ENCODE measurements at places on chromosomes 13 and 19.

DNA sequence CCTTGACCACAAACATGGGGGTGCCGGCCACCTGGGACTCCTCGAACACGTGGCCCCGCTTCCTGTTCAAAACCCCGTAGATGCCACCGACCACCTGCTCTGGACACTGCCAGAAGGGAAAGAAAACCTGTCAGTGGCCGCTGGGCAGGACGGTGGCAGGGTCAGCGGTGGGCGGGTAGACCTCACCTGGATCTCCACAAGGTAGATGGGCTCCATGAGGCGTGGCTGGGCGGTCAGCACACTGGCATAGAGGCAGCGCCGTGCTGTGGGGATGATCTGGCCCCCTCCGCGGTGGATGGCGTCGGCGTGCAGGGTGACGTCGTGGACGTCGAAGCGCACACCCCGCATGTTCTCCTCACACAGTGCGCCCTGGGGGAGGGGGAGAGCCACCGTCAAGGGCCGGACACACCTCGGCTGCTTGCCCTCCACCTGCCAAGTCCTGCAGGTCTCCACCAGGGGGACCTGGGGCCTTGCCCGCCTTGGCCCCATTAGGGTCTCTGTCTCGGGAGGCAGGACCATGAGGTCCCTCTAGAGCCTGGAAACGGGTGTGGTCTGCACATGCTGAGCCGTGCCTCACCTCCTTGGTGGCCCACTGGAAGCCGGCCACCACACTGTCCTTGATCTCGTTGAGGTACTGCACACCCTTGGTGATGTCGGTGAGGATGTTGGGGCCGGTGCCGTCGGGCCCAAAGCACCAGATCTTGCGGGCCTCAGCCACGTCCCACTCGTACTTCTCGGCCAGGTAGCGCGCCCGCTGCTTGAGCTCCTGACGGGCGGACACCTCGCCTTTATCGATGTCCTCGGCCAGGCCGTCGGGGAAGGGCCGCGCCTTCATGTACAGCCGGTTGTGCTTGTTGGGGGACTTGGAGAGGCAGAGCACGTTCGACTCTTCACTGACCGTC is 6.6 kb upstream of the DAPK3 start:
- DNase-seq = no peak

- peak; percentile 89 for DNase-seq
Measured at GRCh38 chr13:100954430-100955305, 280.1 kb upstream of the TMTC4 start.

DNA sequence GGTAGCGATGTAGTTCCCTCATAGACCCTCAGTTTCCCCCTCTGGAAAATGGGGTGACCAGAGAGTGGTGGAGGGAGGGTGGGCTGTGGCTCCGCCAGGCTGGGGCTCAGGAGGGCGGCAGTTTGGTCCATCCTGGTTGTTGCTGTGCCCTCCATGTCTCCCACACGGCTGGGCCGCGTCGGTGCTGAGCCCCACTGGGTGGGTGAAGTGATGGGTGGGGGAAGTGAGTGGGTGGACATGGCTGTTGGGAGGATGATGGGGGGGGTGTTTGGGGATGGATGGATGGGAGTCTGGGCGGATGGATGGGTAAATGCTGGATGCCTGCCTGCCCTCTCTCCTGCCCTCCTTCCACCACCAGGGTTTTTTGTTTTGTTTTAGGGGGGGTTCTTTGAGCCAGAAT is 16.6 kb upstream of the EHD2 start:
- no peak for DNase-seq

- DNase-seq = peak; percentile 11
Measured at GRCh38 chr13:49563516-49563915, 21.8 kb downstream of the RCBTB1 start.

GRCh38 chr13:34344816-34345215 is 526.9 kb downstream of the RFC3 start:
- no peak for DNase-seq

- peak; percentile 0 for DNase-seq
Measured at GRCh38 chr13:33441015-33441414, 155.5 kb upstream of the STARD13 start.

- DNase-seq = peak; percentile 99
Measured at GRCh38 chr13:113448885-113449692, 4.2 kb downstream of the ADPRHL1 start.

GRCh38 chr13:73292127-73292526 is 233.3 kb downstream of the KLF5 start:
- DNase-seq = no peak

GRCh38 chr13:60146471-60146870 is 17.3 kb downstream of the DIAPH3 start:
- no peak for DNase-seq

GRCh38 chr19:57719901-57720519 is 7.4 kb downstream of the ZNF671 start:
- DNase-seq = peak; percentile 76

DNA sequence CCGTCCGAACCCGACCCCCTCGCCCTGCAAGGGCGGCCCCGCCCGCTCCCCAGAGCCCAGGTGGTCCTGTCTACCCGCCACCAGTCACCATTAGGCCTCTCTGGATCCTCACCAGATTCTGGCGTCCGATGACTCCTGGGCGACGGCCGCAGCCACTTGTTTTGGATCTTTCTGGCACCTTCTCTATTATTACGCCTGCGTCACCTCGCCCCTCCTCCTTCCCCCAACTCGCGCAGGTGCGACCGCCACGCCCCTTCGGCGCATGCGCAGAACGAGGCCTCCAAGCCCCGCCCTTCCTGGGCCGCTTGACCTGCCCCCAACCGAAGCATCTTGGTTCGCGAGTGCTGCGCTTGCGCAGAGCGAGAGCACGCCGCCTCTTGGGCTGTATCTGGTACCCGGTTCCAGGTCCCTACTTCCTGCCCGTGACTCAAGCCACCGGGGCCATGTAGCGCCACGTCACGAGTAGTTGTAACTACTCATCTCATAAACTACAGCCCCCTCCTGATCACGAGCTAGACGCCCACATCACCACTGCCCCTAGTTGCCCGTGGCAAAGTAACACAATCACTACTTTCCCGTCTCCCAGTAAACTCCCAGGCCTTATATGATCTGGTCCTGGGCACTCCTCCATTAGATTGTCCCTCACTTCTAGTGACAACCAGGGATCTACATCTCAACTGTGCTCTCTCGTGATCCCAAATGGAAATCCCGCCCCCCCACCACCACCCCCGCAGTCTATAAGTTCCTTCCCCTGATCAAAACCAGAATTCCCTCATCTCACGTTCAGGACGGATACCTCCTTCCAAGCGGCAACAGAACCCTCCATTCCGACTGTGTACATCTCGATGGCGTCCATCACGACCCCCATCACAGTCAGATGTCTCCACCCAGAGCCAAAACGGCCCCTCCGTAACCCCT is at the start of gene DEDD2:
Gene DEDD2, minus strand, starts transcription at position 158 of the 918 bp plus-strand sequence. CDS start 670 bp downstream, outside the sequence.
- peak; percentile 95 for DNase-seq

DNA sequence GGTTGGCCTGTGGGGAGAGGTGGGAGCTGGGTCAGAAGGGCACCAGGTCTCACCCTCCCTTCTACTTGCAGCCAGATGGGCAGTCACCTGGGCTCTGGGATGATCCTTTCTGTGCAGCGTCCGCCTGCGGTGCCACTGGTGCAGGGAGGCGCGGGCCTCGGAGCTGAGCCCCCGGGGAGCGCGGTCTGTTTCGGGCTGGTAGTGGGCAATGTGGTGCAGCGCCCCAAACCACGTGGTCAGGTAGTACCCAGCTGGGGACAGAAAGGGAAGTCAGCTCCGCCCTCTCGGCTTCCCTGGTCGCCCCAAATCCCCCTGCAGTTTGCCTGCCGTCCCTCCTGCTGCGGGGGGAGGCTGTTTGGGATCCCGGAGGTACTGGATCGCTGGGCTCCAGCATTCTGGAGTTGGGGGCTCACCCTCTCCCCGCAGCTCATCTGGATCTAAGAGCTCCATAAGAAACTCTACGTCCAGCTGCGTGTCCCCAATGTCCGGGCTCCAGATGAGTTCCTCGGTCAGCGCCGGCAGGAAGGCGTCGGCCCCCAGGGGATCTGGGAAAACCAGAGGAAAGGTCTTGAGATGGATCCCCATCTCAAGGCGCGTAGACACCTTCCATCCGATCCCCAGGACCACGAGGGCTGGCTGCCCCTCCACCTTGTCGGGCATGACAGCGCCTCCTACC is 8.8 kb downstream of the RINL start:
- no peak for DNase-seq

Data from NCI-H2171 treated with DMSO at 0.1 percent for 48 hours (cell line).